ENCODE measurements at places on chromosomes 3 and 15. TPM values are rescaled to one million over a fixed set of nuclear protein-coding genes. Genes with fewer than 3 reads are reported as not detected.

Gene IL16
- total RNA-seq, result 58.8 TPM

Gene CX3CR1
- total RNA-seq, result 0.21 TPM

Gene GAP43
- total RNA-seq, result not detected

Gene CCR8
- 0.48 TPM for total RNA-seq

Gene CLN6
- total RNA-seq, result 34.2 TPM

Gene ERICH6
- total RNA-seq, result not detected

Gene AGBL1
- total RNA-seq, result 0.10 TPM

Gene RAD18
- 38.1 TPM for total RNA-seq

Gene BFSP2
- total RNA-seq, result not detected

Gene ARHGEF26
- 0.24 TPM for total RNA-seq

Gene LIPH
- total RNA-seq, result not detected
